ENCODE measurements at places on chromosomes 1 and 21.

DNA sequence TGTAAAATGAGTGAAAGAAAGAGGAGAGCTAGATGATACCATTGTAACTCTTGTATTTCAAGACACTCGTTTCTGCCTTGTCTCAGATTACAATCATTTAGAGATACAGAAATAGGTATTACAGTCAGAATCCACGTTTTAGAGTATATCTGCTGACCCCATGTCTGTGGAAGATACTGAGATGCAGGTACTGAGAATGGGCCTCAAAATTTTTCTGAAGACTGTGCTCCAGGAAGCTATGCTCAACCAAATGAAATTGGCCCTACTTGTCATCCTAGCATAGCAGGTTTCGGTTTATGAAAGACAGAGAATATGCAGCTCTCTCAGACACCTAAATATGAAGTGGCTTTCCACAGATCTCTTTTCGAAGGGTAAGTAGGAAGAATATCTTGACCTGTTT lies 6.0 kb upstream of the WARS2 start:
- DNase-seq: no peak

DNA sequence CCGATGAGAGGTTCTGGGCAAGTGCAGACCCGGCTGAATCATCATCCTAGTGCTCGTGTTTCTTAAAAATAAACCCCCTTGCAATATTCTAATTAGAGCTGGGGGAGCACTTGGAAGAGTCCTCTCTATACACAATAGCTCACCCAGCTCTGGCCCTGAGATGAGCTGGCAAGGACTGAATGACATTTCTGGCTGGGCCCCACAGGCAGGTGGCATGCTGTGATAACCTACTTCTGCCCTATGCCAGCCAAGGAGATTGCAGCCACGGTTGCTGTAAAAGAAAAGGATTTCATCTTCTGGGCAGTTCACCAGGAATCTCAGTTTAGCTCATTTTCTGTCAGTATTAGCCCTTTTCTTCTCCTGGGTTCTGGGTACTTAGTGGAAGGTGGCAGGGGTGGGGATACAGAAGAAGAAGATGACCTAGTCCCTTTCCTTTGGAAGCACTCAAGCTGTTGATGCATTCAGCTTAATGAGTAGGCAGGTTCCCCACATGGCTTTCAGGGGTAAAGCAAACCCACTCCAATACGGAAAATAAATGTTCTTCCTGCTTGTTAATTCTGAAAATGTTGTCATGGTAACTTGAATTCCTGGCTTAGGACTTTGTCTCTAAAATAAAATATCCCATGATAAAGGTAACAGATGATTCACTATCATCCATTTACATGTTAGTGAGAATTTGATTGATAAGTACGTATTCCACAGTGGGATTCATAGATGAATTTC lies 32.2 kb downstream of the VASH2 start:
- DNase-seq: no peak

- DNase-seq: no peak
Measured at GRCh38 chr1:213987927-213988506, at the start of gene PROX1. PROX1 (plus strand) TSS chr1:213987973; CDS start chr1:213996536, 8,563 bp downstream.

DNA sequence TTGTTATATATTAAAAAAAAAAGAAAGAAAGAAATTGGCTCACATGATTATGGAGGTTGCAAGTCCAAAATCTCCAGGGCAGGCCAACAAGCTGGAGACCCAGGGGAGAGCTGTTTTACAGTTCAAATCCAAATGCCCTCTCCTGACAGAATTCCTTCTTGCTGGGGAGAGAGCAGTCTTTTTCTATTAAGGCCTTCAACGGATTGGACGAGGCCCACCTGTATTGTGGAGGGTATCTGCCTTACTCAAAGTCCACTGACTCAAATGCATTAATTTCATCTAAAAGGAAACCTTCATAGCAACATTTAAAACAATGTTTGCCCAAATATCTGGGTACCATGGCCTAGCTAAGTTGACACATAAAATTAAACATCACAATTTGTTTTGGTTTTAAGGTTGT lies 56.9 kb upstream of the TRIM67 start:
- DNase-seq: no peak

DNA sequence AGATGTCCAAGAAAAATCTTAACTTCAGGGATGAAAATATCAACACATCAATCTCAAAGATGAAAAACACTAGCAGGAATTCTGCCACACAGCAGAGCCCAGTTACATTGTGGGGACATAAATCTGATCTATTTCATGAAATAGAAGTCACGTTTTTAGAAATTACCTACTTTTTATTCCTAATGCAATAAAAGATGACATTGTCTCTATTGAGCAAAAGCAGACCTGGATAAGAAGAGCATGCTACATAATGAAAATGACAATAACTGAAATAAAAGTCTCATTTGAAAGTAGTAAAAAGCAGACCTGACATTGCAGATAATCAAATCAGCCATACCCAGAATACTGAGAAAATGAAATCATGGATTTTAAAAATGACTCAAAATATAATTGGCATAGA lies 156.8 kb downstream of the NTNG1 start:
- no peak for DNase-seq
